ENCODE measurements at places on chromosomes 16 and 17.

GRCh38 chr16:12178251-12178990, 201.9 kb downstream of the SNX29 start:
- DNase-seq, result no peak

DNA sequence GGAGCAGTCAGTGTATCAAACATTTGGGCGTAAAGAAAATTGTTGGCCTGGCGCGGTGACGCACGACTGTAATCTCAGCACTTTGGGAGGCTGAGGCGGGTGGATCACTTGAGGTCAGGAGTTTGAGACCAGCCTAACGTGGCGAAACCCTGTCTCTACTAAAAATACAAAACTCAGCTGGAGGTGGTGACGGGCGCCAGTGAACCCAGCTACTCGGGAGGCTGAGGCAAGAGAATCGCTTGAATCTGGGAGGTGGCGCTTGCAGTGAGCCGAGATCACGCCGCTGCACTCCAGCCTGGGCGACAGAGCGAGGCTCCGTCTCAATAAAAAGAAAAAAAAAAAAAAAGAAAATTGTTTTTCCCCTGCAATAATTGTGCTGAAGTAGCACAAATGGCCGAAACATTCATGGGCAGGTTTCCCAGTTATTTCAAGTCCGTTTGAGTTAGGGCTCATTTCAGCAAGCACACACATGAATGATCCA, 1.4 kb downstream of the GCSH start:
- DNase-seq, result peak; percentile 59

- DNase-seq, result no peak
Measured at GRCh38 chr16:87206646-87207451, 110.3 kb downstream of the C16orf95 start.

GRCh38 chr17:51442088-51442865, 181.9 kb downstream of the UTP18 start:
- no peak for DNase-seq

- DNase-seq, result no peak
Measured at GRCh38 chr17:4747847-4748246, 8.1 kb upstream of the CXCL16 start.

GRCh38 chr16:2008009-2008526, 1.6 kb downstream of the ZNF598 start:
- peak; percentile 62 for DNase-seq
